RKO (cell line): ENCODE measurements at places on chromosomes 7 and 10.
A peak's percentile ranks its signal among the peaks of the same experiment; 100 is the strongest.

DNA sequence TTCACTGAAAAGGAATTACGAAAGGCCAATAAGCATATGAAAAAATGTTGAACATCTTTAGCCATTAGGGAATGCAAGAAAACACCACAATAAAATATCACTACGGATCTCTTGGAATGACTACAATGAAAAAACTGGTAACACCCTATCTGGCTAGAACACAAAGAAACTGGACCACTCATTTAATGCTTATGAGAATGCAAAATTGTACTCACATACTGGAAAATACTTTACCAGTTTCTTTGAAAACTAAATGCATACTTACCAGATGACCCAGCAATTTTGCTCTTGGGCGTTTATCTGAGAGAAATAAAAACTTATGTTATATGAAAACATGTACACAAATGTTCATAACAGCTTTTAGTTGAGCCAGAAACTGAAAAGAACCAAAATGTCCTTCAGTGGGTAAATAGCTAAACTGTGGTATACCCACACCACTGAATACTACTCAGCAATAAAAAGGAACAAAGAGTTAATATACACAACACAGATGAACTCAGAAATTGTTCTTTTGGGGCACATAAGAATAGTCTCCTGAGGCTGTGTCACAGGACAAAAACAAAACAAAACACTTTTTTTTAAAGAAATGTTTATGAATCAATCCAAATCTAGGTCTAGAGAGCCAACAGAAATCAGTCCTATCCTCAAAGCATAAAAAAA lies 23.5 kb downstream of the CNOT4 start:
- no peak for DNase-seq

DNA sequence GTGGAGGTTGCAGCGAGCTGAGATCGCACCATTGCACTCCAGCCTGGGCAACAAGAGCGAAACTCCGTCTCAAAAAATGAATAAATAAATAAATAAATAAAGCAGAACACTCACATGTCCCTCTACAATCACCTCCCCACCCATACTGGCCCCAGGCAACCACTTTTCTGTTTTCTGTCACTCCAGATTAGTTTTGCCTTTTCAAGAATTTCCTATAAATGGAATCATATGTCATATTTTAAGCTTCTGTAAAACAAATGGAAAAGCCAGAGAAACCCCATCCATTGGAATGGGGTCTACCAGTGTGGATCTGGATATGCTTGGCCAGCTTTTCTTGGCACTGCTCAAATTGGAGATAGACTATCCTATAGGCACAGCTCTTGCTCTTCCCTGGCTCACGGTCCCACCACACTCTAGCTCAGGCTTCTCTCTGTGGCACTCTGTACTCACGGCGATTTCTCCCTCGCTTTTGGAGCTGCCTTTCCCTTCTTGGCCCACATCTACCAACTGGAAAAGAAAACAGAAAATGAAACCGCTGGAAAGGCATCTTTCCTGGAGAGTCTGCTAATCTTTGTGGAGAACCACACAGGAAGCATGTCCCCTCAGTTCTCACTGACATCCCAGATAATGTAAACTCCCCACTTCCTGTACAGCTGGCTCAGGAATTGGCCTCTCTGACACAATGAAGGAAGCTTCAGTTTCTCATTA lies 210.1 kb downstream of the JCAD start:
- DNase-seq = no peak

DNA sequence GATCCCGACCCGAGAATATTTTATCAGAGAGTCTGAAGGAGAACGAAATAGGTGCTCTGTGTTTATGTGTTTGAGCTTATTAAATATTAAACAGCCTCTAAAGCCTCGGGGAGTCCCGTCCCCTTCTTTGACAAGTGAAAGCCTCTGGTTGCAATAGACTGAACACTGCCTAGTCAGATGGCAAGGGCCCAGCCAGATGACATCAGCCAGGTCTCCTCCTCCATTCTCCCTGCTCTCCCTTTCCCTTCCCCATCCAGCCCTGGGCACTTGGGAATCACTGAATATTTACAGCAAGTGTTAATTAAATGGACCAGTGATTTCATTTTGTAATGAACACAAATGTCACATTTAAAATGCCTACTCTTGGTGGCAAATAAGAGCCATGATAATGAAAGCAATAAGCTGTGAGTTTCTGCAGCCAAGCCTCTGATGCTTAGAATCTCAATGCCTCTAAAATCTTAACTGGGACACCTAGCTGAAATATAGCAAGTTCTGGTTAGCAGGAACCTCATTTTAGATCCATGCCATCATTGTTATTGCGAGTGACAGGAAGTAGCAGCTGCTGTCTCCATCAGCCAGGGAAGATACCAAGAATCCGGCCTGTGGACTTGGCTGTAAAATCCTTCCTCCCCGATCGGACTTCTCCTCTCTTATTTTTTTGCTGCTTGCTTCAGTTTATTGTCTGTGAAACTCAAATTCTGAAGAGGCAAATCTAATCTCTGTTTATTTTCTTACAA lies 202.1 kb downstream of the PRPF18 start:
- DNase-seq = no peak

- DNase-seq = no peak
Measured at GRCh38 chr10:34713875-34714274, 101.2 kb downstream of the PARD3 start.

DNA sequence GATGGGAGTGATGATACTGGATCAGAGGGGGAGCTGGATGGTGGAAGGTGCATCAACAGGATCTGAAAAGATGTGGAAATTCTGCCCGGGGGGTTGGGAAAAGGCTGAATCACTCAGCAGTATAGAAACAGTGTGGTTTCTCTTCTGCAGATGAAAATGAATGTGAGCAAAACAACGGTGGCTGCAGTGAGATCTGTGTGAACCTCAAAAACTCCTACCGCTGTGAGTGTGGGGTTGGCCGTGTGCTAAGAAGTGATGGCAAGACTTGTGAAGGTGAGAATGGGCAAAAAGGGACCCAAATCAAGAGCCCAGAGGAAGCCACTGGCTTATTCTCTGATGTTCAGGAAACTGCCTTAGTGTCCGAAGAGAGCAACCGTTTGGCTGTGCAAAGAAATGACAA lies 12.9 kb downstream of the OIT3 start:
- DNase-seq = no peak

- DNase-seq = no peak
Measured at GRCh38 chr7:136919820-136920219, 51.4 kb downstream of the CHRM2 start.

DNA sequence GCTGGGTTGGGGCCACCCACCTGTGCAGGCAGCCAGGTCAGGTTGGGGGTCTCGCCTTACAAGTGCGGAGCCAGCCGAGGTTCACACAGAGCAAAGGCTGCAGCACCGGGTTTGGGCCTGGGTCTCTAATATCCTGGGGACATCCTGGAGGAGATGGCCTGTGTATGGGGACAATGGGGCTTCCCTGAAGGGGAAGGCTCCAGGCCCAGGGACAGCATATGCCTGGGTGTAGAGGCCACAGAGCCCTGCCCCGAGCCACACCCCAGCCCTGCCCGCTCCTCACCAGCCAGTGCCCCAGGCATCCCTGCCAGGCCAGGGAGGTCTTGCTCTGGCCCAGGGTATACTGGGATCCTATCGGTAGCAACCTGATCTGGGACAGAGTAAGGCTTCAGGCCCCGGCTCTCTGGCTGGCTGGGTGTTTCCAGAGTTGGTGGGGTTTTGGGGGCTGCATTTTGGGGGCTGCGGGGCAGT lies 9.1 kb downstream of the TTYH3 start:
- DNase-seq = no peak

- no peak for DNase-seq
Measured at GRCh38 chr7:67692425-67692824, 695.8 kb downstream of the TYW1 start.

GRCh38 chr7:7183061-7183837 lies 905 bp downstream of the C1GALT1 start:
- peak; percentile 52 for DNase-seq

DNA sequence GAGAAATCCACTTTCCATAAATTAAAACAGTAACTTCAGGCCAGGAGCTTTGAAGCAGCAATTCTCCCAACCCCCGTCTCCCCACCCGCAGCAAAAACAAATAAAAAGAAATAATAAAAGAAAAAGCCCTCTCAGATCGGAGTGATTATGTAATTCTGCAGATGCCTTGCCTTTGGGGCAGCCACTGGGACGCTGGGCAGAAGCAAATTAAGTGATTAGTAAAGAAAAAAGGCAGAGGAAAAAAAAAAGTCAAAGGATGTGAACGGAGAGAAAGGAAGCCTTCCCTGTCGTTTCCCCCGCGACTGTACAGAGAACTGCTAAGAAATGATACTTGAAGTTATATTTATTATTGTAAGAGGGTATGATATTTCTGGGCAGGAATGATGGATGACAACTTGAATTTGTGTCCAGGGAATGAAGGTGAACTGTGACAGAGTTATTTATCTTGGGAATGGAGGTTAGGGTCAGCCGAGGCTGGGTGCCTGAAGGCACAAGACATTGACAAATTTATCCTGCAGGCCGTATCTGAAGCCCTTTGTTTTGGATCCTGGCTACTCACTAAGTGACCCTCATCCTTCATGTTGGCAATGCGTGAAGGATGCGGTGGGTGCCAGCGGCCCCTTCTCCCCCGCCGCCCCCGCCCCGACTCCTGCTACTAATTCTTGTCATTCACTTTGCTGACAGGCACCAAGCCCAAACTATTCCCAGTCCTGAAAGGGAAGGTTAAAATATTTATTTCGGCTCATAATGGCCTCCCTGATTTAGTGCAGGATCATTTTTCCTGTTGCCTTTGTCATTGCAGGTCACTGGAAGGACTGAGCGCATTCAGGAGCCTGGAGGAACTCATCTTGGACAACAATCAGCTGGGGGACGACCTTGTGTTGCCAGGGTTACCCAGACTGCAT lies 604.0 kb downstream of the LRMDA start:
- no peak for DNase-seq

DNA sequence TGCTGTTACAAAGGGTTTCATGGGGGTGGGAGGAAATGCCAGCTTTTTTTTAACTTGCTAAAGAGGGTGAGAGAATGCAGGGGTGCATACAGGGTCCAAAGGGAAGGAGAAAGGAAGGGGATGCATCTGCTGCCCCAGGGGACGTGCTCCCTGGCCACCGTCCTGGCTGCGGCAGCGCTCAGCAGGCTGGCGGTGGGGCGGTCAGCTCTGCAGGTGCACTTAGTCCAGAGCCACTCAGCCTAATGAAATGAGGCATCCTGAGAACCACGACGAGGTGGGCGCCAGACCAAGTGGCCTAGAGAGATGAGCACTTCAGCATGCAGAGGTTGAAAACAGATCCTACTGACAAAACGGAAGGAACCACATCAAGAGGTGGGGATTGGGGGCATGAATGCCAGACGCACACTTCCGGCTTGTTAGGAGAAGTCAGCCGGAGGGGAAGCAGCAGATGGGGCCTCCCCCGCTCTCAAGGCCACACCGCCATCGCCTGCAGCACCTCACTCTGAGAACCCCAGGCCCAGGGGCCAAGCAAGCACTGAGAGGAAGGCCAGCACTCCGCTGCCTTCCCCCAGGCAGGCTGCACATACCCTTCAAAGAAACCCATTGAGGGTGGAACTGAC lies 94.5 kb downstream of the MAD1L1 start:
- DNase-seq = no peak
